GM12878 (cell line): ENCODE measurements at places on chromosomes 7 and 10.

GRCh38 chr10:92890471-92890870 lies 42.2 kb downstream of the EXOC6 start:
- H3K27ac ChIP-seq: no peak overlapping the region
- no peak overlapping the region for H3K4me3 ChIP-seq
- no peaks in the 10 kb centered on the region for H3K4me1 ChIP-seq
- H3K36me3 ChIP-seq: no peaks in the 10 kb centered on the region
- no peaks in the 10 kb centered on the region for H3K27me3 ChIP-seq
- DNase-seq: no peak

- H3K4me3 ChIP-seq: no peak overlapping the region
- no peak for DNase-seq
- H3K36me3 ChIP-seq: no peaks in the 10 kb centered on the region
- H3K27ac ChIP-seq: no peak overlapping the region
- H3K27me3 ChIP-seq: no peaks in the 10 kb centered on the region
Measured at GRCh38 chr7:39754326-39755120, 131.2 kb downstream of the RALA start.

DNA sequence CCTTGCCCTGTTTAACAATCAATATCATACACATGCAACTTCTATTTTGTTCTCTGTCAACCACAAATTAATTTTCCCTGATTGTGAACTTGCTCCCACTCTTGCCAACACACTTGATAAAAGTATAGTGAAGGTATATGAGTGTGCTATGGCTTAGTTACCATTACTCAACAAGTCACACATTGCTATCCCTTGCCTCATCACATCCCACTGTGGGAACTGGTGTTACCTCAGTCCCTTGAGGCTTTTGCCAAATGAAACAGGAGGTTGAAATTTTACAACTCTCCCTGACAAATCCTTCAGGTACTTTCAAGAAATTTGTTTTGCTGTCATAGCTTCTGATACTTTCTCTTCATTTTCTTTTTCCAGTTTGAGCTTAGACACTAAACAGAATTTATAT lies 472.5 kb upstream of the SEMA3D start:
- no peaks in the 10 kb centered on the region for H3K27me3 ChIP-seq
- no peak overlapping the region for H3K4me3 ChIP-seq
- no peaks in the 10 kb centered on the region for H3K36me3 ChIP-seq
- no peaks in the 10 kb centered on the region for H3K4me1 ChIP-seq

GRCh38 chr7:8491106-8491505 lies 57.7 kb downstream of the NXPH1 start:
- H3K36me3 ChIP-seq: no peaks in the 10 kb centered on the region
- H3K4me3 ChIP-seq: no peak overlapping the region
- no peak overlapping the region for H3K27ac ChIP-seq
- DNase-seq: no peak

- H3K4me1 ChIP-seq: peaks cover 41% of the 10 kb centered on the region
- no peak overlapping the region for H3K4me3 ChIP-seq
- H3K27ac ChIP-seq: peak overlapping the region; percentile 52; the same call in 1 of the 2 replicates
Measured at GRCh38 chr10:74677951-74678350, 148.4 kb upstream of the KAT6B start.

GRCh38 chr10:131750171-131750895 lies 150.5 kb upstream of the PPP2R2D start:
- no peaks in the 10 kb centered on the region for H3K27me3 ChIP-seq
- DNase-seq: no peak
- H3K36me3 ChIP-seq: no peaks in the 10 kb centered on the region
- no peak overlapping the region for H3K27ac ChIP-seq
- H3K4me1 ChIP-seq: no peaks in the 10 kb centered on the region
- no peak overlapping the region for H3K4me3 ChIP-seq

GRCh38 chr10:4717670-4718069 lies 108.3 kb upstream of the AKR1E2 start:
- no peaks in the 10 kb centered on the region for H3K36me3 ChIP-seq
- H3K27me3 ChIP-seq: no peaks in the 10 kb centered on the region
- H3K27ac ChIP-seq: no peak overlapping the region
- no peaks in the 10 kb centered on the region for H3K4me1 ChIP-seq
- no peak overlapping the region for H3K4me3 ChIP-seq

GRCh38 chr7:130095812-130096211 lies 25.5 kb downstream of the KLHDC10 start:
- H3K27ac ChIP-seq: no peak overlapping the region
- H3K4me1 ChIP-seq: peaks cover 16% of the 10 kb centered on the region
- no peak for DNase-seq
- H3K4me3 ChIP-seq: no peak overlapping the region
- no peaks in the 10 kb centered on the region for H3K36me3 ChIP-seq

DNA sequence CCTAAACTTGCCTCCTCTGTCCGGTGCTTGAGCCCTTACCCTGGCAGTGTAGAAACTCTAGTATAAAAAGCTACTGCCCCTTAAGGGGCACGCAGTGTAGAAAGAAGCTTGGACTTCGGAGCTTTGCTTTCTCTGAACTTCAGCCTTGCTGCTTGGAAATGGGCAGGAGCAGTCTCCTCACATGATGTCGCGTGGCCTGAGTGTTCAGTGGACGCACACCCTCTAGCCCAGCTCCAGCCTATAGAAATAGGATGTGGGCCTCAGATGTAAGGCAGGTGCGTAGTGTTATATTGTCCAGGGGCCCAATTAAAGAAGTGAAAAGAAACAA lies 98.2 kb upstream of the PCBD1 start:
- no peak for DNase-seq
- peaks cover 15% of the 10 kb centered on the region for H3K4me1 ChIP-seq
- H3K4me3 ChIP-seq: no peak overlapping the region
- H3K27me3 ChIP-seq: no peaks in the 10 kb centered on the region

DNA sequence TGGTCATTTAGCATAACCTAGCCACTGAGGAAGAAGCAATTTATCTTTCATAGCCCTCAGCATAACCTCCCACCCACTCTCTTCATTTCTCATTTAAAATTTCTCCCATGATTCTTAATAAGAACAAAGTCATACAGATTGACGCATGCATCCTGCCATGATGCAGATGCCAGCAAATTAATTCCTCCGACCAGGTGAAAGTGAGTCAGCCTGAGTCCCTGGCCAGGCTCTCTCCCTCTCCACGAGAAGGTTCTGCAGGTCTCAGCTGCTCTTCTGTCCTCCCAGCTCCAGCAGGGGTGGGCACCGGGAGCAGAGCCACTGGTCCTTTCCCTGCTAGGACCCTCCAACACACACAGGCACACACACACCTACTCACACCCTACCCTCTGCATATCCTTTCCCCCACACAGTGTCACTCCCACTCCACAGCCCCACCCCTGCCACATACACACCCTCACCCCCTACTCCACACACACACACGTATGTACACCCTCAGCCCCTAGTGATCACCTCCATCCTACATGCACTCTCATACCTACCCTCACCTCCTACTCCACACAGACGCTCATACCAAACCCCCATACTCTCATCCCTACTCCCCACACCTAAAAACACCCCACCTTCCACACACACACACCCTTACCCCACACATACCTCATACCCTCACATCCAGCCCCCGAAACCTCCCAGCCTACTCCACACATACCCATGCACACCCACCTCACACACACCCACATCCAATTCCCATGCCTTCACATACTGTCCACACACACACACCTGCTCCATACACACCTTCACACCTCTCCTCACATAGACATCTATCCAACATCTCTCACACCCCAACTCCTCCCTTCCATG lies 78.0 kb downstream of the FAM13C start:
- no peaks in the 10 kb centered on the region for H3K4me1 ChIP-seq
- no peak for DNase-seq
- H3K4me3 ChIP-seq: no peak overlapping the region
- no peaks in the 10 kb centered on the region; the same call in 1 of the 2 replicates for H3K27me3 ChIP-seq
- no peak overlapping the region for H3K27ac ChIP-seq

- no peak overlapping the region for H3K4me3 ChIP-seq
- H3K4me1 ChIP-seq: no peaks in the 10 kb centered on the region
- DNase-seq: no peak
- no peaks in the 10 kb centered on the region for H3K27me3 ChIP-seq
- H3K27ac ChIP-seq: no peak overlapping the region
- H3K36me3 ChIP-seq: no peaks in the 10 kb centered on the region
Measured at GRCh38 chr10:14293526-14293925, 37.2 kb downstream of the FRMD4A start.

- no peak for DNase-seq
- no peaks in the 10 kb centered on the region for H3K27me3 ChIP-seq
- H3K27ac ChIP-seq: no peak overlapping the region
- H3K4me1 ChIP-seq: peaks cover 26% of the 10 kb centered on the region
- H3K4me3 ChIP-seq: no peak overlapping the region
Measured at GRCh38 chr7:2108501-2109250, 124.1 kb downstream of the MAD1L1 start.

GRCh38 chr10:13668126-13668525 lies 81.4 kb downstream of the PRPF18 start:
- no peaks in the 10 kb centered on the region for H3K4me1 ChIP-seq
- no peak overlapping the region for H3K4me3 ChIP-seq
- no peak overlapping the region for H3K27ac ChIP-seq
- no peak for DNase-seq

DNA sequence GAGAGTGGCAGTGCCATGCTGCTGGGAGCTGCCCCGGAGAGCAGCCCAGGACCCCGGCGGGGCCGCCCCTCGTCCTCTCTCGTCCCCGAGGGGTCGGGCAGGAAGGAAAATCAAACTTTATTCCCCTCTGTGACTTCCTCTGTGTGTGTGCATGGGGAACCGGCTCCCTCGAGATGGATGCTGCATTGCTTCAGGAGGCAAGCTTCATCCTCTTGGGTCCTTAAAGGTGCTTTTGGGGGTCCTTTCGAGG lies 726 bp downstream of the MCU start:
- no peaks in the 10 kb centered on the region for H3K36me3 ChIP-seq
- peak overlapping the region; percentile 50 for H3K27ac ChIP-seq
- no peaks in the 10 kb centered on the region for H3K27me3 ChIP-seq

DNA sequence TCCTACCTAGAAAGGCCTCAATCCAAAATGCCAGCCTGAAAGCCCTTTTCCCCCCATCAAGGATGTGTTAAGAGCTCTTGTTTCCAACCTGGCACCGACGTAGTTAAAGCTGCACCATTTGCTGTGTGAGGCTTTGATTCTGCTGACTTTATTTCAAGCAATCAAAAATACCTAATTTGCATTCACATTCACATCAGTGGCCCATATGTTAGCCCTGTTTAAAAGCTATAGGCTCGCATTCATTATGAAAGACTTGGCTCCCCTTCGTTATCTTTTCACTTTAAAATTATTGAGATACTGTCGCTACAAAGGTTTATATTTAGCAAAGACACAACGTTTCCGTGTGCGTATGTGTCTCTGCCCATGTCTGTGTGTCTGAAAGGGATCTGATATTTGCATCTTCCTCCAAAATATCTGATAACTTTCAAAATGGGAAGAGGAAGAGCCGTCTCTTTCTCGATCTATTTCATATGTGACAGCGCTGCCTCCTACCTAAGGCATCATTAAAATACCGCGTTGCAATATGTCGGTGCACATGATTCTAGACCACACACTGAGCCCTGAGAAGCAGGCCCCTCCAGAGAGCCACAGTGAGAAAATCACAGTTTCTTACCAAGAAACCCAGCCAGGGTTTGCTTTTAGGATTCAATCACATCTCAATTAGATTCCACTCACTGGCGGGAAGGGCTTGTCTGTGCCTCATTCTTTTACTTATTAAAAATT lies 57.1 kb upstream of the ITPRID1 start:
- no peak overlapping the region for H3K27ac ChIP-seq
- no peaks in the 10 kb centered on the region for H3K4me1 ChIP-seq
- no peaks in the 10 kb centered on the region; the same call in none of the 2 replicates for H3K27me3 ChIP-seq
- no peaks in the 10 kb centered on the region for H3K36me3 ChIP-seq
- no peak for DNase-seq
- H3K4me3 ChIP-seq: no peak overlapping the region

DNA sequence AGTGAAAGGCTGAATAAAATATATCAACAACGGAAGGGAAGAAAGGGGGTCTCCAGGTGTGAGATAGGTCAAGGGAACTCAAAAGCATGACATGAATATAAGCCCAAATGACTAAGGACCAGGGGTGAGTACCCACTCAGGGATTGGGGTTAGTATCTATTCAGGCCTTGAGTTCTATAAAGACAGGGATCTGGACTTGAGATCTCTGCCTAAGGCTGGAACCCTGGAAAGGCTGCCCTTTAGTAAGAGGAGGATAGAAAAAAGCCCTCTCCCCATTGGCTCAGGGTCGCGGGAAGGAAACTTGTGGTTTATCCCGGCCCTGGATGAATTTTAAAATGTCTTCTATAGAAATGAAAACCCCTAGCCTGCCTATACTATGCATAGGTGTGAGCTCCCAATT lies 2.4 kb upstream of the ITPRIP start:
- no peaks in the 10 kb centered on the region for H3K36me3 ChIP-seq
- no peak for DNase-seq
- H3K27ac ChIP-seq: no peak overlapping the region
- peaks cover 14% of the 10 kb centered on the region for H3K4me1 ChIP-seq
- no peaks in the 10 kb centered on the region for H3K27me3 ChIP-seq

- no peak overlapping the region for H3K27ac ChIP-seq
- no peak for DNase-seq
- no peaks in the 10 kb centered on the region for H3K4me1 ChIP-seq
Measured at GRCh38 chr10:34650156-34650555, 164.9 kb downstream of the PARD3 start.

DNA sequence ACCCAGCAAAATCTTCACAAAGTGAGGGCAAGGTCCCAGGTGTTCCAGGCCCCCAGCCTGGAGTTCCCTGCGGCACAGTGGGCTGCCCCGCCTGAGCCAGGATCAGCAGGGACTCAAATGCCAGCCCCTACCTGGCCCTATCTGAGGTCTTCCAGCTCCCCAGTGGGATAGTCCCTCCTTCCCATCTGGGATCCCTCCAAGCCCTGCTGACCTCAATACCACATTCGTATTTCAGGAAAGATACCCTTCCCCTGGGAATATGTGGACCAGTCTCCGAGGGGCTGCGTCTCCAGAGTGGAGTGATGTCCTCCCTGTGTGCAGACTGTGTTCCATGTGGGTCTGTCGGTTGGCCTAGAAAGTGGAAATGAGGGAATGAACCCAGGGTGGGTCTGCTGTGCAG lies 40.9 kb downstream of the ELFN1 start:
- DNase-seq: no peak
- H3K4me3 ChIP-seq: no peak overlapping the region
- H3K4me1 ChIP-seq: no peaks in the 10 kb centered on the region
- no peaks in the 10 kb centered on the region for H3K27me3 ChIP-seq

GRCh38 chr7:16880554-16880953 lies 1.2 kb downstream of the AGR3 start:
- H3K27me3 ChIP-seq: no peaks in the 10 kb centered on the region
- no peak overlapping the region for H3K27ac ChIP-seq
- no peak overlapping the region for H3K4me3 ChIP-seq

GRCh38 chr10:36256948-36257356 lies 614.9 kb upstream of the FZD8 start:
- no peak overlapping the region for H3K27ac ChIP-seq
- H3K4me3 ChIP-seq: no peak overlapping the region
- no peaks in the 10 kb centered on the region for H3K4me1 ChIP-seq
- DNase-seq: no peak
